Camera-type eye (tissue), 1 donor: ENCODE measurements at places on chromosomes 11 and 22. TPM values are rescaled to one million over a fixed set of nuclear protein-coding genes. Genes with fewer than 3 reads are reported as not detected.

Gene EXPH5
- 10.3 TPM for total RNA-seq

Gene AQP11
- total RNA-seq, result 7.9 TPM

Gene SEZ6L
- 40.6 TPM for total RNA-seq

Gene JRKL
- 18.6 TPM for total RNA-seq

Gene PIH1D2
- 5.9 TPM for total RNA-seq

Gene RANBP1
- 153 TPM for total RNA-seq

Gene CCDC87
- 0.38 TPM for total RNA-seq

Gene POU2AF2
- not detected for total RNA-seq

Gene NUDT22
- 22.4 TPM for total RNA-seq

Gene SCN4B
- 5.9 TPM for total RNA-seq

Gene SLC22A25
- not detected for total RNA-seq

Gene FOSL1
- total RNA-seq, result not detected

Gene MMP7
- 9.1 TPM for total RNA-seq

Gene IGLL5
- total RNA-seq, result not detected

Gene SSH3
- total RNA-seq, result 29.1 TPM

Gene OVOL1
- total RNA-seq, result 0.49 TPM

Gene TBX1
- 2.2 TPM for total RNA-seq

Gene NFAM1
- 0.77 TPM for total RNA-seq

Gene RGL4
- not detected for total RNA-seq

Gene P2RY6
- 0.44 TPM for total RNA-seq

Gene OR52E8
- not detected for total RNA-seq

Gene FAM180B
- 1.2 TPM for total RNA-seq

Gene ASRGL1
- 17.8 TPM for total RNA-seq

Gene MS4A7
- total RNA-seq, result 8.8 TPM

Gene POU2AF3
- total RNA-seq, result 0.99 TPM

Gene MYBPC3
- total RNA-seq, result 0.11 TPM

Gene ASPHD2
- 3.2 TPM for total RNA-seq

Gene TECTA
- 2.2 TPM for total RNA-seq

Gene MMP13
- not detected for total RNA-seq

Gene OR2AT4
- not detected for total RNA-seq

Gene SEC14L6
- 4.1 TPM for total RNA-seq

Gene PGM2L1
- 24.2 TPM for total RNA-seq

Gene MN1
- 40.6 TPM for total RNA-seq
